ENCODE measurements at places on chromosomes 1 and 21.

GRCh38 chr1:233700338-233700737 lies 86.4 kb downstream of the KCNK1 start:
- DNase-seq: no peak

- no peak for DNase-seq
Measured at GRCh38 chr1:119662034-119662437, 14.0 kb upstream of the ZNF697 start.

DNA sequence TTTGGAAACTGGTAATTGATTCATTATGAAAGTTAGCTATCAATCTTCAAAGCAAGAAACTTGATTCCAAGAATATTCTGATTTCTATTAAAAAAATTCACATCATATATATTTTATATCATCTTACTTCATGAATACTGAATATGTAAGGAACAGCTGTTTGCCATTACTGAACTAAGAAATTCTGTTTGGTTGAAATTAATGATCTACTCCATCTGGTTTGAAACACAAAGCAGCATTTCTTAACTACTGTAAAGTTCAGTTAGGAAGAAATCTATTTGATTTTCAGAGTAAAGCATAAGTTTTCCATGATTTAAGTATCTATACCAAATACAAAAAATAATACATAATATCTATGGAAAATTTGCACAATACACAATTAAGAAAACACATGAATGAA lies 66.0 kb upstream of the SCYL3 start:
- DNase-seq: no peak

DNA sequence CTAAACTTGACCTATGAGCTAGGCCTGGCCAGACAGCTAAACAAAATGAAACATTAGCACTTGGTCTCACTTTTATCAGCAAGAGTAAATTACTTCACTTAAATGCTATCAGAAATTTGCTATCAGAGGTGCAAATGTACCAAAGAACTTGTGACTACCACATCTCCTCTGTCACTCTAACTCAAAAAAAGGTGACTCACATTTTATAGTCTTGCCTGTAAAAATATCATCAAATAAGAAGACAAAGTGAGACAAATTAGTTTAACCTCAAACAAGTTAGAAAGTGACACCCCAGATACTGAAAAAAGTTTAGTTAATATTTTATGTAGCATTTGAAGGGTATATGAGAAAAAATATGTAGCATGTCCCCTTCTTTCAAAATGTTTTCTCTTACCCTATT lies 76.9 kb downstream of the EPS15 start:
- no peak for DNase-seq

GRCh38 chr1:7885513-7886404 lies 32.9 kb upstream of the UTS2 start:
- DNase-seq: peak; percentile 49
